ENCODE measurements at places on chromosomes 5 and 9. TPM values are rescaled to one million over a fixed set of nuclear protein-coding genes. Genes with fewer than 3 reads are reported as not detected.

- no peak for DNase-seq
These were observed 505.3 kb downstream of the CCDC171 start for GRCh38 chr9:16058131-16058549.

- no peak for DNase-seq
These were observed 413.6 kb upstream of the ADAMTSL1 start for GRCh38 chr9:18060269-18060934.

DNA sequence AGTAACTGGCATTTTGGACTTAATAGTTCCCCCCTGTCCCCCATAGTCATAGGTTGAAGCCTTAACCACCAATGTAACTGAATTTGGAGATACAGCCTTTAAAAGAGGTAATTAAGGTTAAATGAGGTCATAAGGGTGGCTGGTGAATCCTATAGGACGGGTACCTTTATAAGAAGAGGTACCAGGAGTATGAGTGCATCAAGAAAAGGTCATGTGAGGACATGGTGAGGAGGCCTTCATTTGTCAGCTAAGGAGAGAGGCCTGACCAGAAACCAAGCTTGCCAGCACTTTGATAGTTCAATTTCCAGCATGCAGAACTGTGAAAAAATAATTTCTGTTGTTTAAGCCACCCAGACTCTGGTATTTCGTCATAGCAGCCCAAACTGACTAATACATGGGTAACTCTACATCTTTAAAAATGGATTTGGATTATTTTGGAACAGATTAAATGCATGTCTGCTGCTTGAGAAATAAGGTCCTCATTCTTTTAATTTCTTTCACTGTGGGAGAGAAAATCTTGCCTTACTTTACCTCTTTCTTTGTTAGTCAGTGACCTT lies 9.7 kb downstream of the RASA1 start:
- DNase-seq: no peak

DNA sequence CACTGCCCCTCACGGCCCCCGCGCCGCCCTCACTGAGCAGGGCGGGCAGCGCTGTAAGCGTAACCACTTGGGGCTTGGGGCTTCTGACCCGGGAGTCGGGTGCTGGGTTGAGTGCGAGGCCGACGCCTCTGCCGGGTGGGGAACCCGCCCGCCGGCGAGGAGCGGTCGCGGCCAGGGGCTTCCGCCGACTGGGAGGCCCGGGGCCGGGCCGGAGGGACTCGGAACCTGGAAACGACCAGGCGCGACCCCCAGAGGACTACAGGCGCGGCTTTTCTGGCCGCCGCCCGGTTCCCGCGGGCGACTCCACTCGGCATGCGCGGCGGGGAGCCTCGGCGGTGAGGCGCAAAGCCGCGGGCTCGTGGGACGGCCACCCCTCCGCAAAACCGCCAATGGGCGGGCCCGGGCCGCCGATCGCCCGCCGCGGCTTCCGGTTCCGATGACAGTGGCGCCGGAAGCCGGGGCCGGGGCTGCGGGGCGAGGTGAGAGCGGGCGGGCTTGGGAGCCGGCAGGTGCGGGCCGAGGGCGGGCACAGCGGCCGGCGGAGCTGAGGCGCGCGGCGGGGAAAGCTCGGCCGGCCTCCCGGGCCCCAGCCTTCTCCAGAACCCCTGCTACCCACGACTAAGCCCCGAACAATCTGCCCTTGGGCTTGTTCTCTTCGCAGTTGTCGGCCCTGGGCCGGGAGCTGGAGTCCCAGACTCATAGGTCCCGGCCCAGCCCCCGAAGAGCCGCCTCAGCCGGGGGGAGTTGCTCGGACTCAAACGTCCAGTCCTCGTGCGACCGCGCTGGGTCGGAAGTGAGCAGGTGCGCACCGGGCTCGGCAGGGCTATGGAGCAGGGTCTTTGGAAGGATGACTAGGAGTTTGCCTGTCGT lies at the start of gene RMND5B:
Gene RMND5B, plus strand, starts transcription at position 439 of the 870 bp plus-strand sequence. CDS start 7,106 bp downstream, outside the sequence.
- no peak for DNase-seq

DNA sequence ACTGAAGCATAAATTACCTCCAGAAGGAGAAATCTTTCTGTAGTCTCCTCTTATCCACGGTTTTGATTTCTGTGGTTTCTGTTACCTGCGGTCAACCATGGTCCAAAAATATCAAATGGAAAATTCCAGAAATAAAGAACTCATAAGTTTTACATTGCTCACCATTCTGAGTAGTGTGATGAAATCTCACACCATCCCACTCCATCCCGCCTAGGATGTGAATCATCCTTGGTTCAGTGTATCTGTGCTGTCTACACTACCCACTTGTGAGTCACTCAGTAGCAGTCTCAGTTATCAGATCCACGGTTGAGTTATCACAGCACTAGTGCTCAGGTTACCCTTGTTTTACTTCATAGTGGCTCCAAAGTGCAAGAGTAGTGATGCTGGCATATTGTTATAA lies 371.2 kb downstream of the NFIB start:
- no peak for DNase-seq

GRCh38 chr5:152052470-152052869 lies 127.8 kb upstream of the GLRA1 start:
- DNase-seq: no peak

GRCh38 chr5:159779481-159779880 lies 136.8 kb upstream of the ADRA1B start:
- no peak for DNase-seq

Gene CDX1
- total RNA-seq: 0.23 TPM

Gene SLC6A3
- total RNA-seq: 0.06 TPM

Gene GFI1B
- not detected for total RNA-seq

Gene DYNC2I2
- 28.7 TPM for total RNA-seq

Gene GRM6
- total RNA-seq: not detected

Gene TMEM174
- not detected for total RNA-seq

All from esophagus muscularis mucosa (tissue), 4 donors.